CD4-positive, alpha-beta T cell treated with Interleukin-17A for 1 hour (primary cell): ENCODE measurements at places on chromosomes 2 and 18.

GRCh38 chr2:227106845-227107759, 56.9 kb downstream of the COL4A4 start:
- DNase-seq: peak; percentile 38

DNA sequence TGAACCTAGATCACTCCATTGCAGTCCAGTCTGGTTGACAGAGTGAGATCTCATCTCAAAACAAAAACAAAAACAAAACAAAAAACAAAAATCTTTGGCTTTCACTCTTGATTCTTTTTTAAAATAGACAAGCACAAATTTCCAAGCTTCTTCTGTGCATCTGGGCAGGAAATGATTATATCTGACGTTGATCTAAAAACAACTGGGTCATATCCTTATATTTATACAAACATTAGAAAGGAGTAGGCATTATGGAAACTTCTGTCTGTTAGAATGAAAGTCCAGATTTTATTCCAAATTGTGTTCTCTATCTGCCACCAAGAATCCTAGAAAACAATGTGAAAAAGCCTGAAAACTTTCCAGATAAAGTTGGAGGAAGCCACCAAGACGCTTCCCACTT, 26.2 kb upstream of the PMAIP1 start:
- no peak for DNase-seq

GRCh38 chr2:8580316-8581233, 101.3 kb upstream of the ID2 start:
- DNase-seq: no peak

DNA sequence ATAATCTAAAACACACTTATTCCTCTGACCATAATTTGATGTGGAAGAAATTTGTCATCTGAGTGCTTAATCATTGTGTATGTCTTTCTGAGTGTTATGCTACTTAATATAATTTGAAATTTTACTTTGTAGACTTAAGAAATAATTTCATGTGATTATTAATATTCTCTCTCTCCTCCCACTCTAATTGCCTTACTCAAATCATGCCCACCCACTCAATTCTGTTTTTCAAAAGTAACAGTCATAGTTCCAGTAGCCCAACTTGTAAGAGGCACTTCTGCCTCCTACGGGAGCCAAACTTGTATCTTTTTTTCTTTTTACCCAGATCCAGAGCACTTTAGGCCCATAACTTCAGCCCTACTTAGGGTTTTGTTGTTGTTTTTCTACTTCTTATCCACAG, 18.5 kb upstream of the KYNU start:
- DNase-seq: no peak

DNA sequence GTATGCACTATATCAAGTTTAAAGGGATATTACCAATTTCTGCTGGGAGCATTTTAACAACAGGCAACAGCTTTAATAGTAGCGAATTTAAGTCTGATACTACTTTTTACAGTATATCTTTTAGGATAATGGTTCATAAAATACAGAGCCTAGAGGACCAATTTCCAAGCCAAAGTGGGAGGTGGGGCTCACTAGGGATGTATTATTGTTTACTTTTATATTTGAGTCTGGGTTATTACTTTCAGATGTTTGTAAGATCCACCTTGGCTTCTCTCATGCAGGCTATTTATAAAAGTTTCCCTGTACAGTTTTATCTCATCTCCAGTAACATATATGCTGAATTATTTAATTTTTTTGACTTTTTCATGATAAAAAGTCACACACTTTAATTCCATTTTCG, 242.0 kb downstream of the CMPK2 start:
- DNase-seq: no peak

GRCh38 chr18:28120828-28121515, 56.0 kb downstream of the CDH2 start:
- no peak for DNase-seq

DNA sequence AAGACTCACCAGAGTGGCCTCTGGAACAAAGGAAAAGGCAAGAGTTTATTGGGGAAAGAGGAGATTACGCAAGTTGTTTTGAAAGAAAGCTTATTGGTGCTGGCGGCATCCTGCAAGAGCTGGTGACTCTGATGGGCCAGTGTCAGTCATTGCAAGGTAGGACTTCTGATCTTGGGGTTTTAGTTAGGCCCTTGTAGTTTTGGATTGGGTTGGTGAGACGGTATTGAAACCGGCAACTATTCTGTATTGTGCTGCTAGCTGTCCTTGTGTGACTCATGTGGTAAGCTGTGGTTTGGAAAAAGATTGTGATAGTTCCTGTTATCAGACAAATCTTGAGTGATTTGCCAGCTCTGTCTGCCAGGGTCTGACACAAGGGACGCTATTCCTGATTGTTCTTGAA, 159.1 kb upstream of the PIEZO2 start:
- DNase-seq: no peak

DNA sequence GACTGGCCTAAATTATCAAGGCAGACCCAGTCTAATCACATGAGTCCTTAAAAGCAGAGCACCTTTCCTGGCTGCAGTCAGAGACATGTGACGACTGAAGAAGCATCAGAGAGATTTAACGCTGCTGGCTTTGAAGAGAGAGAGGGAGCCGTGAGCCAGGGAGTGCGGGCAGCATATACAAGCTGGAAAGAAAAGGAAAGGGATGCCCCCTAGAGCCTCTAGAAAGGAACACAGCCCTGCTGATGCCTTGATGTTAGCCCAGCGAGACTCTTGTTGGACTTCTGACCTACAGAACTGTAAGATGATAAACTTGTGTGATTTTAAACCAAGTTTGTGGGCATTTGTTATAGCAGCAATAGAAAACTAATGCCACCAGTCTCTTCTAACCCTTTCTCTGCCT, 58.1 kb downstream of the HEATR5B start:
- no peak for DNase-seq

GRCh38 chr18:10036479-10036878, 122.7 kb downstream of the VAPA start:
- no peak for DNase-seq

DNA sequence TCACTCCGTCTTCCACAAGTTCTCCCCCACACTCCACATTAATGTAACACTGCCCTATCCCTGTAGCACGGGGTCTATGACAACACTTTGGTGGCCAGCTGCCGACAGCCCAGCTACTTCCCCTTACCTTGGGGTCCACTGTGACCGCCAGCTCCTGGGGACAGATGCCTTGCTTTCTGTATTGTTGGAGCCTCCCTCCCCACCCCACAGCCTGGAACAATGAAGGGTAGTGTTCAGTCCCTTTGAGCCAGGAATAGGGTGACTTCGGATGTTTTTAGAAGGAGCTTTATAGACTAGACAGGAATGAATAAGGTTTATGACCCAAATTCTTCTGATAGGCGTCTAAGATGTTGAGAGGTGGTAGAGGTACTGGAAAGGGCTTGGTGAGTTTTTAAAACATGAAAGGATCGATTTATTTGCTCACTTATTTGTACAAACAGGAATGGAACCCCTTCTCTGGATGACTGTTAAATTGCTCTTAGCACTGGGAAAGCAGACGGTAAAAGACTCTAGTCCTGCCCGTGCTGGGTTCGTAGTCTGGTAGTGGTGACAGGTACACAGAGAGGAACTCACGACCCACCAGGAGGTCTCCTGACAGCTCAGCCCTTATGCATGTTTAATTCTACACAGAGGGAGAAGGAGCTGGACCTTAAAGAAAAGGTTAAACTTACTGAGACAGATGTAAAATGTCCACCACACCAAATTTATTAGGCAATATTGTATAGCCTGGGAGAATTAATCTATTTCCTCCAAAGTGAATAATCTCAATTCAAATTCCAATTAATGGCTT, 90.9 kb downstream of the MYCN start:
- no peak for DNase-seq

DNA sequence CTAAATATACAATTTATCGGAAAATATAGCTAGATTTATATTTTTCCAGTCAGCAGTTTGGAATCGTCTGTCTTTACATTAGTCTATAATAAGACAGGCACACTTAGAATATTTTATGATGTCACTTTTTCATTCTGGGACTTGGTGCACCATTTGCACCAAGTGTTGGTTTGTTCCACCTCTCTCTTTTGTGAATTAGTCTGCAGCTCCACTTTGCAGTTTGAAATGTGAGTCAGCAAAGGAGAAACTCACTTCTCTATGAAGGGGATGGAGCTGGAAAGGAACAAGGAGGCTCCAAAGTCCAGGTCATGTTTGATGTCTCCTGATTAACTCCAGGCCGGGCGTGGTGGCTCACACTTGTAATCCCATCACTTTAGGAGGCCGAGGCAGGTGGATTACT, 63.8 kb upstream of the RTN4 start:
- no peak for DNase-seq

DNA sequence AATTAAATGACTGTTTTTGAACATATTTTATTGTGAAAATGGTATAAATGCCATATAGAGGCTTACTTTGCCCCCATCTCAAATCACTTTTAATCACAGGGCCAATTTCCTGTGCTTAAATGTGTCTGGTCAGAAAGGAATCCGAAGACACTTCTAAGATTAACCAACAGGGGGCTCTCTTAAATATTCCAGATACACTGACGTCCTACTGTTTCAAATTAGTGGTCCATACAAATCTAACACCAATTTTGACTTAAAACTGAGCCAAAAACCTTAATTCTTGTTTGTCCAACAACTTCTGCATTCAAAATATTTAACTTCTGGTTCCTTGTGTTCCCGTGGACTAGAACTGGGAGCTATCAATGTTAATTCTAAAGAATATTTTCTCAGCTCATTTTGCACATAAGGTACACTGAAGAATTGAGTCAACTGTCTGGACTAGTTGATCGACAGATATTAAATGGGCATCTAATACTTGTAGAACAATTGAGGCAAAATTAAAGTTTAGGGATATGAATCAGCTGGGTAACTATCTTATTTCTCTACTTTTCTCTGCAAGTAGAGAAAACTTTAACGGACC, 557.5 kb downstream of the ARHGAP15 start:
- peak; percentile 35 for DNase-seq

DNA sequence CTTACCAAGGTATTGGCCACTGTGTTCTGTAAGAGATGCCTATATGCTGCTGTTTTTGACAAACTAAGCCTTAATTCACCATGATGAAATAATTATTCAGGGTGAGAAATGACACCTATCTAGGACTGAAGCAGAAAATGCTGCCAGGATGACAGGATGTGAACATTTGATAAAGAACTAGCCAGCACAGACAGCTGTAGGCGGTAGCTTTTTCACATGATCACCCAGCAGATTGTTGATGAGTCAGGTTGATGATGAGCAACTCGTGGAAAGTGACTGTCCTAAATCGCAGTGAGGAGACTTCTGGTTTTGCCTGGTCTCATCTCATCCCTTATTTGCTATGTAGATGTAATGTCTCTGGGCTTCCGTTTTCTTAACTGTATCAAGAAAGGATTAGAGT, 144.1 kb downstream of the PRPF40A start:
- peak; percentile 3 for DNase-seq

DNA sequence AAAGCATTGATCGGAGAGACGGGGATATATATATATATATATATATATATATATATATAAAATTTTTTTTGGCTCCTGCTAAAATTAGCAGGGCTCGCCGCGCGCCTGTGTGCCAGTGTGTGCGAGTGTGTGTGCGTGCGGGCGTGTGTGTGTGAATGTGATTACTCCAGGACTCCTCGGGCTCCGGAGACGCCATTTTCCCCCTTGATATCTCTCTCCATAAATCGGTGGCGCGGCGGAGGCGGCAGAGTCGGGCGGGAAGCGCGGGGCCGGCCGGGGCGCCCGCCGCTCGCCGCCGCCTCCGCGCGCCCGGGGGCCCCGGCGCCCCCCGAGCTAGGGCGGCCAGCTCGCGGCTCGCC, 795 bp upstream of the SETBP1 start:
- peak; percentile 23 for DNase-seq

GRCh38 chr2:195168369-195168768, 488.7 kb upstream of the SLC39A10 start:
- DNase-seq: no peak

- no peak for DNase-seq
Observed at GRCh38 chr18:50080316-50080715, 114.6 kb downstream of the MYO5B start.

- no peak for DNase-seq
Observed at GRCh38 chr2:230989731-230990130, 6.2 kb upstream of the SPATA3 start.

DNA sequence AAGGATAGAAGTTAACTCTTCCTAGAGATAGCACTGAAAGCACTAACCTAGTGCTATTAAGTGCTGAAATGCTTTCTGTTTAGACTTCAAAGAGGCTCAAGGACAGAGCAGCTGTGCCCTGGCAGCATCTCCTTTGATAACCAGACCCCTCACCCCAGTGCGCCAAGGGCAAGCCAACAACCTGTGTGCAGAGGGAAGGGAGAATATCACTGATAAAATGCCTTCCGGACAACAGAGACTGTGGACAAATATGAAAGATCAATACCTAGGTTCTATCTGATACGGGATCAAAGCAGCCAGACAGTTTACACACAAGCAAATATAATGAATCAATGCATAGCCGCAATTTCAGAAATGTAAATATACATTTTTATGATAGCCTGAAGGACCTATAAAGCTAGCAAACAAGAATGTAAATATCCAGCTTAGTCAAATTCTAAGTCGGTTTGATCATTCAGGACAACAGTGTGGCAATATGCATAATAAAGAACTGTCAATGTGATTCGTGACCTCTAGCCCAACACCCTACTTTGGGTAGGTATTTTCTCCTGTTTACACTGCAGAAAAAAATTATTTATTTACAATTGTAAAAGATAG, 91.8 kb upstream of the RFX8 start:
- DNase-seq: no peak

DNA sequence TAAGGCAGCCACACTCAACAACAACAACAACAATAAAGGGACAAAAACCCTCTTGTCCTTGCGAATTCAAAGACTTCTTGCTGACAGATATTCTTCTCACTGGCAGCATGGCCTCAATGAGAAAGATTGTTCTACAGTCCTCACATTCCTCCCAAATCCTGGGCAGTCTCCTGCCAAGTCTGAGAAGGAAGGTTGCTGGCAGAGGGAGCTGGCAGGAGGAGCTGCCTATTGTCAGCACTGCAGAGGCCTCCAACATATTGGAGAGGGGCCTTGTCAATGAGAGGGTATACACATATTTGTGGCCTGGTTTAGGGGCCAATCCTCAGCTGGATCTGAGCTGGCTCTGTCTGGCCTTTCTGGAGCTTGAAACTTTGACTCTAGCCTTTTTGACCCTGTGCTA, 63.5 kb downstream of the LAMA3 start:
- DNase-seq: no peak

DNA sequence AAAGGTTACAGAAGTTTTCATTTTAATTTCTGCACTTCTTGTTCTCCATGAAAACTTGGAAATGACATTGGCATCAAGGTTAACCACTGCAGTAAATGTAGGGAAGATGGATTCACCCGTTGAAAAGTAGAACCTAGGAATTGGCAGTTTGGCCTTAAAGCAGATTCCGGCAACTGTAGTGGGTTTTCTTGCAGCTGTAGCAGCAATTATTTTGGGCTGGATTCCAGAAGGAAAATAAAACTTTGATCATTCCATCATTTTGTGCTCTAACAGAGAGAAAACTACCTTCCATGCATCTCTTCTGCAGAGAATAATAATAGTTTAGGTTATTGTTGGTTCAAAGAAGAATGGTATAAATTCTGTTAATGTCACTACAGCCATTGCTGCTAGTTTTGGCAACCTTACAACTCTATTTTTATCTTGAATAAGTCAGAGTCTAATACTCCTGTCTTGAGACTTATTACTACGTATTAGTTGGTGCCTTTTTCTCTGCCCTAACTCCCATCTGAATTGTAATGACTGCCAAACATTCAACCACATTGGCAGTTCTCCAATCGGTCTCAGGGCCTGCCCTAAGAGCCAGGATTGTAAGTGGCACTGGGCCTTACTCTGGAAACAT, 178.1 kb upstream of the PIEZO2 start:
- no peak for DNase-seq

- DNase-seq: no peak
Observed at GRCh38 chr2:108635630-108636354, 83.5 kb upstream of the RANBP2 start.

GRCh38 chr2:177024765-177025164, 187.8 kb upstream of the HNRNPA3 start:
- no peak for DNase-seq
